A172 (cell line): ENCODE measurements at places on chromosomes 12 and 14. TPM values are rescaled to one million over a fixed set of nuclear protein-coding genes. Genes with fewer than 3 reads are reported as not detected.

KCNMB4 gene
- 0.95 and 1.1 TPM in 2 replicates for total RNA-seq

ANO2 gene
- 2.1 and 2.7 TPM in 2 replicates for total RNA-seq

PITPNM2 gene
- total RNA-seq, result 1.8 and 3.6 TPM in 2 replicates

AQP2 gene
- not detected in 2 replicates for total RNA-seq

FGD6 gene
- 12.3 and 12.4 TPM in 2 replicates for total RNA-seq

MYF5 gene
- total RNA-seq, result not detected in 2 replicates

PTCSC3 gene
- not detected in 2 replicates for total RNA-seq

- DNase-seq, result no peak
These were observed 15.2 kb upstream of the PRKAG1 start for GRCh38 chr12:49033611-49034285.

- peak; percentile 97 for DNase-seq
These were observed 743 bp upstream of the CAND1 start for GRCh38 chr12:67268335-67268895.

- DNase-seq, result no peak
These were observed 2.7 kb downstream of the HECTD1 start for GRCh38 chr14:31204593-31205534.

DNA sequence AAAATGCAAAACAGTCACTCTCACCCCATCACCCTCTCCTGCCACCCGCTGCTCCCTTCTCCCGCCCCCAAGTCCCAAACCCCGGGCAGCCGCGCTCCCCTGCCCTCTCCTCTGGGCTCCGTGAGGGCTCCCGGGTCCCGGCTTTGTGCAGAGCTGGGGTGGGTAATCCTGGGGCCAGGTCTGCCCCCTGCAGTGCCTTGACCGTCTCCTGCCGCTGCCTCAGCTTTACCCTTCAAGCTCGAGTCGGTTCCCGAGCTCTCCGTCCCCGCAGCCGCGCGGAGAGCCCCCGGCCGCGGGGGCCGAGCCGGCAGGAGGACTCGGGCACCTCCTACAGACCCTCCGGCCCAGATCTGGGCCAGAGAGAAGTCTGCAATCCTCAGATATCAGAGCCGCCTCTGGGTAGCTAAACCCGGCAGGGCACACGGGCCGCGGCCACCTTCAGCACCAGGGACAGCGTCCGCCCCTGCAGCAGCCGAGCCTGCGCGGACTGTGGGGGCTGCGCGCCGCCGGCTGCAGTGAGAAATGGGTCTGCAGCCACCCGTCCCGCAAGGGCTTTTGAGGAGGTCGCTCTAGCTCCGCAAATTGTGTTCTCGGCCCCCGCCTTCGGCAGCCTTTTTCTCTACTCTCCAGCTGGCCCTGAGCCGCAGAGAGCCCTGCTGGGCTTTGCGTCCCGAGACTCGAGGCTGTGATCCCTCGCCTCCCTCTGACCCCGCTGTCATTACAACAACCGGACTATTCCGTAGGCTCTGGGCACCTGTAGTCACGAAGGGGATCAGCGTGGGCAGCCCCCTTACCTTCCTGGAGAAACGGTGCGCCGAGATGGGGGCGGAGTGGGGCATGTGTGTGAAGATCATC lies 1.2 kb downstream of the PRMT8 start:
- no peak for DNase-seq

DNA sequence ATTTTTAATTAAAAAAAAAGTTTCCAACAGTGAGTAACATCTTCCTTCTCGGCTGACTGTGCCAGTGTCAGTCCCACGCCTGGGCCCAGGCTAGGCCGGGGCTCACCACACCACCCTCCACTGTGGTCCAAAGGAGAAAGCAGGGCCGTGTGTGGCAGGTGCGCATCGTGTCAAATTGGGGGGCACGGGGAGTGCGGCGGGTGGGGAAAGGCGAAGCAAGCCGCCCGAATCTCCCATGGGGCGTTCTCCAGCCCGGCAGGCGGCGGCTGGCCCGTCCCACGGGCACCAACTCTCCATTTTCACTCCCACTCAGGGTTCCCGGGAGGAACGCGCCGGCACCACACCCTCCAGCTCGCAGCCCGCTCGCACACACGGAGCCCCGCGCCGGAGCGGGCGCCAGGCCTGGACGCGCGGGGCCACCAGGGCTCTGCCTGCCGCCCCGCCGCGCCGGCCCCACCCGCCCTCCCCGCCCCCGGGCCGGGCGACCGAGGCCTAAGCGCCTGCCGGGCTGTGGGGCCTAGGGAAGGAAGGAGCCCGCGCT lies 604 bp downstream of the EEA1 start:
- DNase-seq, result no peak

DNA sequence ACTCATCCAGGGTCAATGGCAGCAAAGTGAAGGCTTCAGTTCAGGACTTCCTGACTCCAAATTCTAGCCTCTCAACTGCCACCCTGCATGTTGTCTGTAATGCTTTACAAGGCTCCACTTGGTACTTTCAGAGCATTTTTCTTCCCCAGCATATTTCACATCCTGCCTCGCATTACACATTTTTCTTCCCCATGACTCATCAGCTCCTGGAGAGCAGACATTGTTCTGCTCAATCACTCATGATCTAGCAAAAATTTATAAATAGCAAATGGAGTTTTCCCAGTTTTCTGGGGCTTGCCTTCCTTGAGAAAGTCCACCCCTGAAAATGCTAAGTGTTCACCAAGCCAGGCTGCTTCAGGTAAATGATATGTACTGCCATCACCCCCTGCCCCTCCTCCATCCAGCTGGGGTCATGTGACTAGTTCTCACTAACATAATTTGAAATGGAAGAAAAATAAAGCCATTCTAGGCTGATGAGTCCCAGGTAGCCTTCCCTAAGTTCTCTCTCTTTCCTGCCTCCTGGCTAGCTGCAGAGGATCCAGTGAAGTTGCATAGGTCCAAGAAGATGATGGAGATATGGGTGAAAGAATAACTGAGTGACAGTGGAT lies 69.4 kb downstream of the ARMH4 start:
- DNase-seq, result peak; percentile 79

GRCh38 chr12:113855998-113856397 lies 110.1 kb downstream of the RBM19 start:
- no peak for DNase-seq

DNA sequence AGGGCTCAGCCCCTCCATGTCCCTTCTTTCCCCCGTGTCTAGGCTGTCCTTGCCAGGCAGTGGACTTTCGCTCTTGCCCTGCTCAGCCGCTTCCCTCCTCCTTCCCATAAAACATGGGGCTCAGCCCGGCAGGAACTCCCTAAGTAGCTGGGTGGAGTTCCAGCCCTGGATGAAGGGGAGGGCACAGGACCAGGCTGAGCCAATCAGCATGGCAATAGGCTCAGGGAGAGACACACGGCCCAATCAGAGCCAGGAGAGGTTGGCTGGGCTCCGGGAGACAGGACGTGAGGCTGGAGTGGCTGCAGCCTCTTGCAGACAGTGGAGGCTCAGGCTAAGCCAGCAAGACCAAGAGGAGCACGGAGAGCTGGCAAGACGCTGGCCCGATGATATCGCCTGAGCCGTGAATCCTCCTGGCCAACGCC lies 54.3 kb downstream of the GALNT9 start:
- DNase-seq, result peak; percentile 90

DNA sequence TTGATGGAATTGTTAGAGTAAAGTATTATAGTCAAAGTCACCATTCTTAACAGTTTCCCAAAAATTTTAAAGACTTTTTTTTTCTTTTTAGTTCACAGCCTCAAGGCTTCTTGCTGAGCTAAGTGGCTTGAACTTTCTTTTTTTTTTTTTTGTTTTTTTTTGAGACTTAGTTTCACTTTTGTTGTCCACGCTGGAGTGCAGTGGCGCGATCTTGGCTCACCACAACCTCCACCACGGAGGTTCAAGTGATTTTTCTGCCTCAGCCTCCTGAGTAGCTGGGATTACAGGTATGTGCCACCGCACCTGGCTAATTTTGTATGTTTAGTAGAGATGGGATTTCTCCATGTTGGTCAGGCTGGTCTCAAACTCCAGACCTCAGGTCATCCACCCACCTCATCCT lies 92.8 kb downstream of the SETD3 start:
- no peak for DNase-seq

GRCh38 chr12:93582351-93582750 lies 9.9 kb downstream of the SOCS2 start:
- no peak for DNase-seq

GRCh38 chr12:4177262-4177661 lies 96.3 kb upstream of the CCND2 start:
- DNase-seq, result no peak

DNA sequence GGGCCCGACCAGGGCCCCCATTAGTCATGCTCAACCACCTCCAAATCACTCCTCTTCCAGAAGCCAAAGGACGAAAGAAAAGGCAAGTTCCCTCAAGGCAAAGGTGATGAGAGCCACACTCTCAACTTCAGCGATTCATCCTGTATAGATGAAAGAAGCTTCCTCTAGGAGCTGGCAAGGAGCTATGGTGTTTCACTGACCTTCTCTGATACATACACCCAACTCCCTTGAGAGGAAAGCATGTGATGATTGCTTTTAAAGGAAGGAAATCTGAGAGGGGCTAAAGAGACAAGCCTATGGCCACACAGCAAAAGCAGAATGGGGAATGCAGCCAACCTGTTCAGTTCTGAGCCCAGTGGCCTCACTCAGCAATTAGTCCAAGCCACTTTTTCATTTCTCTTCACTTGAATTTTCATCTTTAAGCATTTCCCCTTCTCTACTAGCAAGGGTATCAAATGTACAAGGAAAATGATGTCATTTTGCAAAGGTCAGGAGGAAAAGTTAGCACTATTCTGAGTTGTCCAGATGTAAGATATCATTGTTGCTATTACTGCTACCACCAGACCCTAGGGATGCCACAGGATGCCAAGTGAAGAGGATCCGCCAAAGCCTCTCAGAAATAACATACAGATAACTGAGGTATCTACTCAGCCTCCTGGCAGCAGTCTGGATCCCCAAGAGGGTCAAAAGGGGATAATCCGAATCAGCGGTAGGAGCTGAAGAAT lies 82.5 kb downstream of the MAP3K9 start:
- DNase-seq, result no peak

- no peak for DNase-seq
These were observed 9.7 kb upstream of the PTGER2 start for GRCh38 chr14:52304248-52304904.

DNA sequence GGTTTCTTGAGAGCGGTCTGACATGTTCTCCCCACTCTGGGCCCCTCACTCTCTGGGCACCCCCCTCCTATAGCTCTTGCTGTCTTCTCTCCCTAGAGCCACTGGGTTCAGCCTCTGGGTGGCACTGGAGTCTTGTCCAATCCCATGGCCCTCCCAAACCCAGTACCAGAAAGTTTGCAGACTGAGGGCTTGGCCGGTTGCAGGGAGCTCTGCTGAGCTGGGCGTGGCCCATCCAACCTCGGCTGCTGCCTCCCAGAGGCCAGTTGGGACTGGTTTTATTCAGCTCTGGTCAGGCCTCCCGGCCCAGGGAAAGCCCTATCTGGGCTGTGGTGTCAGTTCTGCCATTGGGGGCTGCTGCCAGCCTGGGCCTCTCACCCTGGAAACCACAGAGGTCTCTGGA lies 37.9 kb downstream of the ISCA2 start:
- DNase-seq, result peak; percentile 11

GRCh38 chr12:121237415-121237814 lies 27.5 kb downstream of the P2RX4 start:
- no peak for DNase-seq

GRCh38 chr12:1322821-1323220 lies 271.6 kb downstream of the FBXL14 start:
- DNase-seq, result no peak

GRCh38 chr14:96729889-96730288 lies 67.3 kb upstream of the VRK1 start:
- DNase-seq, result no peak

- DNase-seq, result peak; percentile 11
These were observed 364.8 kb downstream of the SNAPC1 start for GRCh38 chr14:62126879-62127478.

- no peak for DNase-seq
These were observed 375.7 kb downstream of the ZFP36L1 start for GRCh38 chr14:68417009-68417650.

- peak; percentile 4 for DNase-seq
These were observed 75.8 kb downstream of the GPATCH2L start for GRCh38 chr14:76227450-76228050.

- peak; percentile 41 for DNase-seq
These were observed 70.7 kb downstream of the PPHLN1 start for GRCh38 chr12:42396473-42397259.

- no peak for DNase-seq
These were observed 91.2 kb downstream of the WNK1 start for GRCh38 chr12:843609-844008.

DNA sequence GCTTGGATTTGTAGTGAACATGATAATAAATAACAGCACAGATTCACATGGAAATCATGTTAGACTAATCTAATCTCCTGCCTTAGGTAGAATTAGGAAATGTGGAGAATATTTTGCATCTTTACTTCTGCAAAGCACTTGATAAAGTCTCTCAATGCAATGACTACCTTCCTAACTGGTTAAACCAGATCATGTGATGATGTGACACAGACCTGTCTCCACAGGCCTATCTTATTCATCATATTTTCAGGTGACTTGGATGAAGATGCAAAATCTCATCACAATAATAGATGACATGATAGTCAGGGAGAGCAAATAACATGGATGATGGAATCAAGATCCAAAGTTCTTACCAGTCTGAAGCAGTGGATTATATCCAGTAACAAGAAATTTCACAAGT lies 38.5 kb upstream of the RNASE1 start:
- no peak for DNase-seq

DNA sequence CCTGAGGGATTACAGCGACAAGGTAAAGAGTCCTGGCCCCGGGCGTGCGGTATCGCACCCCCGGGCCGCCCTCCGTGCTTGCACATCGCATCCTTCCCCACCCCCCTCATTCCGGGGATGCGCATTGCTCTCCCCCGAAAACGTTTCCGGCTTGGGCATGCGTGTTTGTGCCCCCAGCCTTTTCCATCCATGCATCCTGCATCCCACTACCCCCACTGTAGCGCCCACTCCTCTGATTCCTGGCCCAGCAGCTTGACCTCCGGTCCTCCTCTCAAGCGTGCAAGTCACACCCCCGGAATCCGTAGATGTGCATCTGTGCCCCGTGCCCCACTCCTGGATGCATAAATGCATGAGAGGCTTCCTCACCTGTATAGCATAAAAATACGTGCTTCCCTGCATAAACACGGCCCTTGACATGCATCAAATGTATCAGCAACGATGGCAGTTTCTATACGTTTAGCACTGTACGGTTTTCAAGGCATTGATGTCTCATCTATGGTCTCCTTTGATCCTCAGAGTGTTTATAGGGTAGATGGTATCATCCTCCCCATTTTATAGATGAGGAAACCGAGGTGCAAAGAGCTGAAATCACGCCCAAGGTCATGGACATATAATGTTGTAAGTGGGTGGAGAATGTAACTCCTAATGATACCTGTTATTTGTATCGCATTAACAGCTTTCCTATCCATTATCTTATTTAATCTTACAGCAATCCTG lies 484 bp downstream of the RIC8B start:
- no peak for DNase-seq

GRCh38 chr12:50185301-50185895 lies 18.2 kb upstream of the CERS5 start:
- DNase-seq, result no peak

DNA sequence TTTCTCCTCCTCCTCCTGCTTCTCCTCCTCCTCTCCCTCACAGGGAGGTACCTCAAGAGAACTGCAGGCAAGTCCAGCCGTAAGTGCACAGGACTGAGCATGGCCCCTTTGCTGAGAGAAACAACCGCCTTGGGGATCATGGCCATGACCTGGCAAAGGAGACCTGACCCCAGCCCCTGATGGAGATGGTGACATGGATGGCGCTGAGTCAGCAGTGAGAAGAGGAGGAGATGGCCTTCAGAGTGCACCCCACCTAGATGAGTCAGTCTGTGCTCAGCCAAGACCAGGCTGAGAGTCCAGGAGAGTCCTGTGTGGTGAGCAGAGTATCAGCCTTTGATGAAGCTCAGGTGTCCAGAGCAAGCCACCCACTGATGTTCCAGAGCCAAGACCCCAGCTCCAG lies 36.4 kb downstream of the MEG3 start:
- no peak for DNase-seq

GRCh38 chr12:51792417-51792816 lies 56.1 kb downstream of the FIGNL2 start:
- no peak for DNase-seq
